Upper lobe of left lung (tissue), 6 donors: ENCODE measurements at places on chromosomes 1 and 21. TPM values are rescaled to one million over a fixed set of nuclear protein-coding genes. Genes with fewer than 3 reads are reported as not detected.

The CYP2J2 gene
- 13.1 TPM for total RNA-seq

- DNase-seq = no peak
Observed at GRCh38 chr1:20426923-20427322, 59.1 kb downstream of the CAMK2N1 start.

GRCh38 chr1:166705376-166706289 is 133.6 kb upstream of the POGK start:
- no peak for DNase-seq

DNA sequence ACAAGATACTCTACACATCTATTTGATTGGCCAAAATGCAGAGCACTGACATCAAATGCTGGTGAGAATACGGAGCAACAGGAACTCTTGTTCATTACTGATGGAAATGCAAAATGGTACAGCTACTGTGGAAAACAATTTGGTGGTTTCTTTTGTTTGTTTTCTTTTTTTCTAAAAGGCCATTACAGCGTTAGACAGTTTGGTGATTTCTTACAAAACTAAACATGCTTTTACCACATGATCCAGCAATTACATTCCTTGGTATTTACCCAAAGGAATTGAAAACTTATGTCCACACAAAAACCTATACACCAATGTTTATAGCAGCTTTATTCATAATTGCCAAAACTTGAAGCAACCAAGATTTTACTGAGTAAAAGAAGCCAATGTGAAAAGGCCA is 66.4 kb upstream of the FBXO28 start:
- DNase-seq = no peak

DNA sequence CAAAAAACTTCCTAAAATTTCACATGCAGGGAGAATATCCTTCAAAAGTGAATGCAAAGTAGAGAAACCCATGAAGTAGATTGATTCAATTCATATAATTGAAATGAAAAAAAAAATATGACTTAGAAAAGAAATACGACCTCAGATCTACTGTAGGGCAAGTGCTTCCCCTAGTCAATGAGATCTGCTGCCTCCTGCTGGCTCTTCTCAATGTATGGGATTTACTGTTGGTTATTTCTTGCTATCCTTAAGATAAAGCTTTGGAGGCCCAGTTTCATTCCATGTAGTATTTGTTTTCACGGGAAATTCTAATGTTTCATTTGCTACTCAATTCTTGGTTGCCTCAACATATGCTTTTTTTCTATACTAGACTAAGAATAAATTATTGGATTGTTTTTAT is 46.2 kb downstream of the ZNF648 start:
- no peak for DNase-seq
